ENCODE measurements at places on chromosomes 2 and 18.

DNA sequence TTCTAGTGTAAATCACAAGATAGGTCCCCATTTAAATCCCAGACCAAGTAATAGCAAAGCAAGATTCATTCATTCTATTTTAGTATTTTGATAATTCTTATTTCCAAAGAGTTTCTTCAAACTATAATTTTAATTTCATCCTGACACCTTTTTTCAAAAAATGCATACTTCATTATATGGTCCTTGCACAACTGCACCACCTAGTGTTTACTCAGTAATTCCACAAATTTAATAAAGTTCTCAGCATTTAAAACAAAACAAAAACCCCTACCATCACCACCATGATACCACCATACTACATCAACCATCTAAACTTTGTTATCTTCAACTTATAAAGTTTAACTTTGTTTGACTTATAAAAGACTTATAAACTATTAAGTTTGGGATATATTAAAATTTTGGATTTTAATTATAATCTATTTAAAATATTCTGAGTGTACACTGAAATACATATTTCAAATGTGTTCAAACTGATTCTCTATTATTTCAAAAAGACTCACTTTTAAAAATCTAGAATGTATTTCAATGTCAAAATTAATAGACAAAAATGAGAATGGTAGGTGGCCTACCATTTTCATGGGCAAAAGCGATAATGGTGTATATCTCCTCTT is 44.2 kb downstream of the WDPCP start:
- no peak for DNase-seq

DNA sequence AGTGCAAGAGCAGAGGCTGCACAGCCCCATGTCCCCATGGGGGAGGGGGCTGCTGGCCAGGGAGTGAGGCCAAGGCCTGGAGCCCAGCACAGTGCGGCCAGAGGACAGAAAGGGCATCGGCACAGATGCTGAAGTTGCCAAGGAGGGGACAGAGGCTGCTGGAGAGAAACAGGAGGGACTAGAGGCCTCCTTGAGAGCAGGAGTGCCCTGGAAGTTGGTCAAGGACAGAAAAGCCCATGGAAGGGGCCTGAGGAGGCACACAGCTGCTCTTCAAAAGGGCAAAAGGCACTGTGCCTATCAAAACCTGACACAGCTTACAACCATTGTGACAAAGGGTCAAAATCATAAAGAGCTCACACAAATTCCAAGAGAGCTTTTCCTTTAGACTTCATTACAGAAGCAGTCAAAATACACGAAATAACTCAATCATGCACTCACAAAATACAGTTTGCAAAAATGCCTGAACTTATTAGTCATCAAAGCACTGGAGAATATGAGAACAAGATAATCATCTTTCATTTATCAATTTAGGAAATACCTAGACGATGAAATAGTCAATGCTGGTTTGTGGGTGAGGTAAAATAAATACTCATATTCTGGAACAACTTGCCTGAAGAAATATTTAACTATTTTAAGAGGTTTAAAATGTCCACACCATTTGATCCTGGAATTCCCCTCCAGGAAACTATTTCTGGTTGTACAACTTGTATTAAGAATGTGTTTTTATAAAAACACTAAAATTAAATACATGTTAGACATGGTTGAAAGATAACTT is 79.6 kb downstream of the USP40 start:
- DNase-seq = no peak

DNA sequence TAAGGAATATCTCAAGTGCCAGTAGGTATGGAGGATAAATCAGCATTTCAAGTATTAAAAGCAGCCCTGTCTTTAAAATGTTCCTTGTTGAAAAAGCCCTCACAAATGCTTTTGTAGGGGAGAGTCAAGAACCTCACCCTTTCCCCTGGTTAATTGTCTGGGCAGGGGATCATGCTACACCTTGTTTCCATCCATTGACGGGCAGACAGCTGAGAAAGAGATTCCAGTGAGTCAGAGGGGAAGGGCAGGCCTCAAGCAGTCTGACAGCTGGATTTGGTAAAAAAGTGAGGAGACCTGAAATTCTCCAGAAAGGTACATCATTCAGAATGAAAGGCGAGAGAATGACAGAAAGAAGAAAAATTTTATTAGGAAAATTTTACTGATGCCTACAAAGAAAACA is 203.2 kb upstream of the CYP26B1 start:
- DNase-seq = no peak

DNA sequence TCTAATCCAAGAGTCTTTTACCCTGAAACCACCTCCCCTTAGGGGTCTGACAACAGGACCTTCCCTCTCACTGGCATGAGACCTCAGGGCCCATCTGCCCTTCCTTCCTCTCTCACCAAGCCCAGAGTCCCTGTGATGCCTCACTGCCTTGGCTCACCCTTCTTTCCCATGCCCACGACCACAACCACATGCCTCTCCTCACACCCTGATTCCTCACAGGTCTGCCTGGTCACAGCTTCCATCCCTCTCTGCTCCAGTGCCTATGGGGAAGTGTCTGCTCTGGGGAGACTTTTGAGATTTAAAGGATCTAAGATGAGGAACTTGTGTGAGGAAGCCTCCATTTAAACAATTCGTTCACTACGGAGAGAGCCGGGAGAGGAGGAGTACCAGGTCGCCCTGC is 98.9 kb upstream of the SH3BP4 start:
- DNase-seq = no peak

DNA sequence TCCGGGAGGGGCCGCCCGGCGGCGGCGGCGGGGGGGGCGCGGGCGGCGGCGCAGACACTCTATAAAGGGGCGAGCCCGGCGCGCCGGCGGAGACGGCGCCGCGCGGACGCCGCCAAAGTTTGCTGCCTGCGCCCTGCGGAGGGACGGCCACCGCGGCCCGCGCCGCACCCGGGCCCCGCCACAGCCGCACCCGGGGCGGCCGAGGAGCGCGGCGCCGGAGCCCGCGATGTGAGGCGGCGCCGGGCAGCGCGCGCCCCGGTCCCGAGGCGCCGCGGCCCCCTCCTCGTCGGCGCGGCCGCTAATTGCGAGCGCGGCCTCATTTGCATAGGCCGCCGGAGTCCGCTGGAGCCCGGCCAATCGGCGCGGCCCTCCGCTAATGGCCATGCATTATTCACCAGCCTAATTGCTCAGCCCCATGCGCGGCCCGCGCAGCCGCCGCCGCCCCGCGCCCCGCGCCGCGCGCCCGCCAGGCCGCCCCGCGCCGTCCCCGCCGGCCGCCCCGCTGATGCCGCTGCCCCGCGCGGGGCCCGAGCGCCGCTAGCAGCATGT is at the start of gene SALL3:
Gene SALL3, plus strand, starts transcription at position 89 of the 549 bp plus-strand sequence. Its CDS starts 457 bp downstream, at position 546.
- no peak for DNase-seq

Measured in muscle of back (tissue), 13 donors.